ENCODE measurements at places on chromosomes 7 and 10.

- no peak for DNase-seq
Observed at GRCh38 chr10:97852277-97852676, 2.6 kb downstream of the GOLGA7B start.

- DNase-seq, result no peak
Observed at GRCh38 chr7:93883078-93883916, 7.3 kb downstream of the TFPI2 start.

DNA sequence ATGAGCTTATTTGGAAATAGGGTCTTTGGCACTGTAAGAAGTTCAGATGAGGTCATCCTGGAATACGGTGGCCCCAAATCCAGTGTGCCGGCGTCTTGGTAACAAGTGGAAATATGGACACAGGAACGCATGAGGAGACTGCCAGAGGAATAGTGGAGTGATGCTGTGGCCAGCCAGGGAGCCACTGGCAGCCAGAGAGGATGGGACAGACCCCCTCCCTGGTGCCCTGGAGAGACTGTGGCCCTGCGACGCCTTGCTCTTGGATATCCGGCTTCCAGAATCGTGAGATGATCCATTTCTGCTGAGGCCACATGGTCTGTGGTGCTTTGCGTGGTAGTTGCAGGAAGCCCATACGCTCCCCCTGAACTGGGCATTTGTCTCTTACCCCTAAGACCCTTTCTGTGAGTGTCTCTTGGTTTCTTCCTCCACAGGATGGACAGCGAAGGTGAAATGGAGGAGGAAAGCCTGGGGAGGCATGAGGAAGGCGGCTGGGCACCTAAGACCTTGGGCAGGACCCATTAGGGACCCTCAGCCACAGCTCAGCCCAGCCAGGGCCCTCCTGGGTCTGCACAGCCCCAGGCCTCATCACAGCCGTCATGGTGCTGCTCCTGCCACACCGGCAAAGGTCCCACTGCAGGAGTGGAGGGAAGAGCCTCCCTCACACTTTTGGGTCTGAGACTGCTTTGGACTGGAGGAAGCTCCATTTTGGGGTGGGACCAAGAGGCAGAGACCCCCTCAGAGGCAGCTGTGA is 53.6 kb downstream of the INSIG1 start:
- DNase-seq, result no peak

DNA sequence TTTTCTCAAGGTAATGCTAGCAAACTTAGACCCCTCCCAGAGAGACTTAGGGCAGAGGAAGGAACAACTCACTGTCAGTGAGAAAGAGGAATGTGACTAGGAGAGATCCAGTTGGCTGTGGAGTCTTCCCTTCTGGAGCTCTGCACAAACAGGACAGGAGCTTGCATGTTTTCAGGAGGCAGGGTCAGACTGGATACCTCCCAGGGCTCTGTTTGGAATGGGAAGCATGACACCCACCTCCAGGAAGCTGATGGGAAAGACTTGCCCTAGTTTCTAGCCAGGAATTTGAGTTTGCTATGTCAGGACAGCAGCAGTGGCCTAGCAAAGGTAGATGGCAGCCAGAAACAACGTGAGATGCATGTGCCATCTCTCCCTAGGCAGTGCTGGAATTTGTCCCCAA is 40.6 kb downstream of the GHRHR start:
- no peak for DNase-seq

DNA sequence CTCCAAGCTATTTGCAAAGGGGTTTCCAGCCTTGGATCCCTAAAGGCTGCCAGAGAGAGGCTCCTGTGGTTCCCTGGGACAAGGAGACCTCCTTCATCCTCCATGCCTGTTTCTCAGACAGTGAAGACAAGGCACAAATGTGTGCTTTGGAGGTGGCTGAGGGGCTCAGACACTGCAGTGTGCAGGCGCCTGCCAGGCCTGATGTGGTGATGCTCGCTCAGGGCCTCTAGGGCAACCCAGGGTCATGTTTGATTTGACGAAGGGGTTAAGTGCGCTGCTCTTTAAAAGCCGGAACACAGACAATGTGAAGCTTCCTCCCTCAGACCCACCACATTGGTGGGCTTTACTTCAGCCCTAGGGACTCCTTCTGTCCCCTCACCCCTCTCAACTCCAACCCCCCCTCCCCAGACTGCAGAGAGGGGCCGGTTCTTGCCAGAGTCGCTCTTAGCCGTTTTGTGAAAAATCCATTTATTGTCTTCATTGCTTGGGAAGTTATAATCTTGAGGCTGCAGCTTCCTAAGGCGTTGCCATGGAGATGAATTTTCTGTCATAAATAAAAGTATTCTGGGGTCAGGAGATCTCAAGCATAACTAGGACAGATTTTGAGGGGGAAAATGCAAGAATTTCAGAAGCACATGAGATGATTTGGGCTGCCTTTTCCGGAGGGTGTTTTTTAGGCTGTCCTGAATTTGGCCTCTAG is 35.8 kb downstream of the PDGFA start:
- DNase-seq, result no peak

- DNase-seq, result no peak
Observed at GRCh38 chr7:99244939-99245338, 27.7 kb upstream of the MYH16 start.

DNA sequence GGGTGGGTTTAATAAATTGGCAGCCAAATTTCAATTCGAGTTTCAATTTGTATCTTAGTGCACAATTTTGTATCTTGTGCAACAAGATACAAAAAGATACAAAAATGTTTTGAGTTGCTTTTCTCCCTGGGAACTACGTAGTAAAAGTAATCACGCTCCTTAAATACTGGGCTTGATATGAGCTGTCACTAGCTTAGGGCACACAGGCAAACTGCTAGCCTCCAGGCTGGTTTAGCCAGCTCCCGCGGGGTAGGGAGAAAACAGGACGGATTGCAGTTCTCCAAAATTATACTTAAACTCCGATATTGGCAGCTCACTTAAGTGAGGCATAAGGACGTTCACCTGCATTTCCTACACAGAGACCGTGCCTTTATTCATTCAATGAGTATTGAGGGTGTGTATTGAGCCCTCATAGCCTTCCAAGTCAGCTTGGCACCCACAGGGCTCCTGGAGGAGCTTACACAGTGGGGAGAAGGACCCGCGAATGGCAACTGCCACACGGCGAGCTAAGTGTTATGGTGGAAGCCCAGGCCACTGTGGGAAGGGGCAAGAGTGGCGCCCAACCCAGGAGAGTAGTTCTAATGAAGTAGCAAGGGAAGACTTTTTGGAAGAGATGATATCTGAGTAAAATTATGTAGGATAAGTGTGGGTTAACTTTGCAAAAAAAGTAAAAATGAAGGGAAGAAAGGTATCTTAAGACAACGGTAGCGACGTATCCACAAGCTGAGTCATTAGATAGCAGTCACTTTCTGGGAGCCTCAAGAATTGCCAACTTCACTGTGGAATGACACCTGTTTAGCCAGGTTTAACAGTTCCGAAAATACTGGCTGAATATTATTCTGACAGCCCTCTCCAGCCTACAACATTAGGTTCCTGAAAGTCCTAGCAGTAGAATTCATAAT is 1.6 kb upstream of the EPC1 start:
- DNase-seq, result no peak

DNA sequence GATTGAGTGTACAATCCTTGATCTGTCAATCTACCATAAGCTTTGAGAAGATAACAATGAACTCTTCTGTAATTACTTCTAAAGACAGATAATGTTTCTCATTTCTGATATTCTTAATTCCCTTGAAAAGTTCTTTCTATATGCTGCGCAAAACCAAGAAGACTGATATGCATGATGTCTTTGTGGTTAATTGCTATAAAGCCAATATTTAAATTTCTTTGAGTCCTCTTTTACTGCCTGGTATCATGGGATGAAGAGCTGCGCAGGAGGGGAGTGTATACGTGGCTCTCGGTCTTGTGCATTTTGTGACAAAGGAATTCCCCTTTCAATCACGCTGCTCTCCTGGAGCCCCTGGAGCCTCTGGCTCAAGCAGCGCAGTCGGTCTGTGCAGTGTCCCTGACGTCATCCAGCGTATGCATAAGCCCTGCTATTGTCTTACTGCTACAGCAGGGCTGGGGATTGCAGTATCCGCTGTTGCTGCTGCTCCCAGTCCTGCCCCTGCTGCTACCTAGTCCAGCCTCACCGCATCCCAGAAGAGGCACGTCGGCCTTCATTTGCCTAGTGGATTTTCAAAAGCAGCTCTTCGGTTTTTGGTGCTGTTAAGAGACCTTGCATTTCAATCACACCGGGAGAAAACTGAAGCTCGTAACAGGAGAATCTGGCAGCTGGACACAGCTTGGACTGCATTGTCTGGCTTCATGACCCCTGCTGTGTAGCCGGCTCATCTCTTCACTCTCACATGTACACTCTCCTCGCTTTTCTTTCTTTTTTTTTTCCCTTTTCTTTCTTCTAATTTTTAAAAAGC is 66.7 kb downstream of the ST7 start:
- no peak for DNase-seq

DNA sequence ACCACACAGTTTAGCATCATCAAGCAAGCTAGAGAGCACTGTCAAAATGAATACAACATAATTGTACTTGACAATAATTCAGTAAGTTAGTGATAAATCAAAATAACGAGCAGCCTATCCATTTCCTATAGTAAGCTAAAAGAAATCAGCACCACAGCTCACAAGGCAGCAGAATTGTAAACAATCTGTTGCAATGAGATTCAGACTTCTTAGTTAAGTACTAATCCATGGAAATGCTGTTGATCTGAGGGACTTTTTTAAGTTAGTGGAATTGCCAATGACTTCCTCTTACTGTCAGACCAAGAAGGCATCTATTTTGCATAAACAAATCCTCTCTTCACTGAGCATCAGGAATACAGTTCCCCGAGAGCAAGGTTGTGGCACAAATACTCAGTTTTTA is 136.6 kb upstream of the CCDC6 start:
- DNase-seq, result no peak

GRCh38 chr10:6912424-6912823 is 332.3 kb upstream of the PRKCQ start:
- no peak for DNase-seq

GRCh38 chr7:142436601-142437000 is 178.7 kb upstream of the PRSS58 start:
- DNase-seq, result no peak

DNA sequence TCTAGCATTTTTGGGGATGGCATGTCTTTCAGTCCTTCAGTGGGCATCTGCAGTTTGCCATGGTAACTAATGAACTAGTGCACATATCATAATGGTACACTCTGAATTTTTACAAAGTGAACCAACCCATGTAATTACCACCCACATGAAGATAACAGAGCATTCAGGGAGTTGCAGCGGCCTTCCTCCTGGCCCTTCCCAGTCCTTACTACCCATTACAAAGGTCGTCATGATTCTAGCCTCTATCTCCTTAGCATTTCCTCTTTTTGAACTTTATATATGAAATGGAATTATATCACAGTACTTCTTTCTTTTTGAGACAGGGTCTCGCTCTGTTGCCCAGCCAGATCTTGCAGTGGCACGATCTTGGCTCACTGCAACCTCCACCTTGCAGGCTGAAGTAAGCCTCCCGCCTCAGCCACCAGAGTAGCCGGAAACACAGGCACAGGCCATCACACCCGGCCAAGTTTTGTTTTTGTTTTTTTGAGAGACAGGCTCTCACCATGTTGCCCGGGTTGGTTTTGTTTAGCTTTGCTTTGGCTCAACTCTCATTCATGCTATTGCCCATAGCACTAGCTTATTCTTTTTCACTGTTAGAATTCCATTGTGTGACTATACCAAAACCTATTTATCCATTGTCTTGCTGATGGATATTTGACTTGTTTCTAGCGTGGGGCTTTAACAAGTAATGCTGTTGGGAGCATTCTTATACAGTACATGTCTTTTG is 79.2 kb downstream of the APBB1IP start:
- no peak for DNase-seq

GRCh38 chr10:129956876-129957673 is 7.0 kb downstream of the EBF3 start:
- DNase-seq, result no peak

GRCh38 chr7:148994576-148994975 is 33.7 kb downstream of the PDIA4 start:
- no peak for DNase-seq

- DNase-seq, result no peak
Observed at GRCh38 chr10:91340613-91341362, 69.4 kb upstream of the HECTD2 start.

DNA sequence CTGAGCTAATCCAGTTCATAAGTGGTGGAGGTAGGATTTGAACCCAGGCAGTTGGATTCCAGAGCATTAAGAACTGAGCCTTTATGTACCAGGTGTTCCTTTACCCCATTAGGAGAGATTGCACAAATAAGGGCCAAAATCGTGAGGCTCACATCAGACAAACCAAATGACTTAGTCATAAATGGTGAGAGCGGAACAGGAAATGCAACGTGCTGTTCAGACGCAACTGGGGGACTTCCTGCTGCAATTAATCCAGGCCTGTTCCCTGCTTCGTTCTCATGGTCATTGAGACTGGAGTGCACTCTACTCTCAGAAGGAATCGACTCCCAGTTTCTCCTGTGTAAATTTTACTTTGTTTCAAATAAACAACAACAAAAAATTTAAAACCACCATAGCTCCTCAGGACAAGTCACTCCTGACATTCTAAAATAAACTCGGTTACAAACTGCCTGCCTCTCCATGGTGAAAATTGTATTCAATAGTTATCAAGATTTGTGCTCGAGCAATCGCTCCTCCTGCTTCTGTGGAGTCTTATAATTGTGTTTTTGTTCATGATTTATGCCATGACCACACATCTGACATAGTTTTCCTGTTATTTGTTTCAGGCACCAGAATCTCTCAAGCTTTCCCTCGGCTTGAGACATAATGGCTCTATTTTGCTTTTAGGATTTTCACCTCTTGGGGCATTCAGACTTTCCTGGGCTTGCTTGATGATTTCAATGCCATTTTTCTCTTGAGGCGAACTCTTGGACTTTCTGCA is 115.3 kb upstream of the BMPER start:
- no peak for DNase-seq

DNA sequence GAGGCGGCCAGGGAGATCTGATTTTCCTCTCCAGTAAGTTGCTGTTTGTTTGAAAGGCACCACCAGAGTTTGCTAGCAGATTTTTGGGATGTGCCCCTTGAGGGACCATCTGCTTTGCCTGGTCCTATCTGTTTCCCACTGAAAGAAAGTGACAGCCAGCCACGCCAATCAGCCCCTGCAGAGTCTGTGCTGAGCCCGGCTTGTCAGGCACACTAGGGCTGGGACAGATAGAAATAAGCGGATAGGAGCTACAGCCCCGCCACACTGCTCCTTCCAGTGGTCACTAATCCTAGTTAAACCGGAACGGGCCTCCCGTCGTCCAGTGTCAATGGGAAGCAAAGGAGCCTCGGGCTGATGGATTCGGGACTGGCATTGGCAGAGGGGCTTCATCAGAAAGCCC is 161.9 kb upstream of the PRR15 start:
- no peak for DNase-seq

GRCh38 chr10:73759512-73760115 is 15.4 kb downstream of the SEC24C start:
- no peak for DNase-seq

Data from iPS DF 6.9 (cell line).